ENCODE measurements at places on chromosomes 6 and 20. TPM values are rescaled to one million over a fixed set of nuclear protein-coding genes. Genes with fewer than 3 reads are reported as not detected.
A peak's percentile ranks its signal among the peaks of the same experiment; 100 is the strongest.

Gene TAB2
- 50.2 TPM for polyA plus RNA-seq

GRCh38 chr20:62200491-62201172 lies 17.8 kb downstream of the MTG2 start:
- DNase-seq, result no peak

Gene DEFB125
- not detected for polyA plus RNA-seq

Gene PAK5
- not detected for polyA plus RNA-seq

DNA sequence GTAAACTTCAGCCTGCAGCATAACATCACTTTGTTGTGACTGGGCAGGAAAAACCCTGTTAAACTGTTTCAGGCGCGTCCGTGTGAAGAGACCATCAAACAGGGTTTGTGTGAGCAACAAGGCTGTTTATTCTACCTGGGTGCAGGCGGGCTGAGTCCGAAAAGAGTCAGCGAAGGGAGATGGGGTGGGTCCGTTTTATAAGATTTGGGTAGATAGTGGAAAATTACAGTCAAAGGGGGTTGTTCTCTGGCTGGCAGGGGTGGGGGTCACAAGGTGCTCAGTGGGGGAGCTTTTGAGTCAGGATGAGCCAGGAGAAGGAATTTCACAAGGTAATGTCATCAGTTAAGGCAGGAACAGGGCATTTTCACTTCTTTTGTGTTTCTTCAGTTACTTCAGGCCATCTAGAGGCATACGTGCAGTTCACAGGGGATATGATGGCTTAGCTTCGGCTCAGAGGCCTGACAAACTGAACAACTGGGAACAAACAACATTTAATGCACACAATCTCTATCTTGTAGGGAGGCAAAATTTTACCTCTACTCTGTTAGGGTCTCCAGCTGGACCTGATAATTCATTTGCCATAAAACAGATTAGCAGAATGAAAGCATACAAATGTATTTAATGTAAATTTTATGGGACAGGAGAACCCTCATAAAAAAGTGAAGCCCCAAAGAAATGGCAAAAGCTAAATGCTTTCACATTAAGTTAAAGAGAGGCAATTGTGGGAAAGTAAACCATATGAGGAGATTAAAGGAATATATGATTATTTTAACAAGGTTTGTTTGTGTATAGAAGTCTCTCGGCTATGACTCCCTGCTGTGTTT lies 58.3 kb upstream of the HFE start:
- no peak for DNase-seq

Gene BPIFA1
- polyA plus RNA-seq, result not detected

DNA sequence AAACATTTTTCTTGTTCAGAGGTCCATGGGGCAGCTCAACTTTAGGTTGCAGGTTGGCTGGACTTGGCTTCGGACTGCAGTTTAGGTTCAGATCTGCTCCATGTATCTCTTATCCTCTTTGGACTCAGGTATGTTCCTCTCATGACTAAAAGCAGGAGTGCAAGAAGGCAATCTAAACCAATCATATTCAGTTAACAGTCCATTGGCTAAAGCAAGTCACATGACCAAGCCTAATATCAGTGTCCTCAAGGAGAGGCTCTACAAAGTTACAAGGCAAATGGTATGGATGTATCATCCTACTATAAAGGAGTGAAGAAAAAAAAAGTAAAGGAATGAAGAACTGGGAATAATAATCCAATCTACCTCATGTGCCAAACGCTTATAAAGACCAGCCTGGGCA lies 2.5 kb upstream of the ACTR5 start:
- DNase-seq, result no peak

DNA sequence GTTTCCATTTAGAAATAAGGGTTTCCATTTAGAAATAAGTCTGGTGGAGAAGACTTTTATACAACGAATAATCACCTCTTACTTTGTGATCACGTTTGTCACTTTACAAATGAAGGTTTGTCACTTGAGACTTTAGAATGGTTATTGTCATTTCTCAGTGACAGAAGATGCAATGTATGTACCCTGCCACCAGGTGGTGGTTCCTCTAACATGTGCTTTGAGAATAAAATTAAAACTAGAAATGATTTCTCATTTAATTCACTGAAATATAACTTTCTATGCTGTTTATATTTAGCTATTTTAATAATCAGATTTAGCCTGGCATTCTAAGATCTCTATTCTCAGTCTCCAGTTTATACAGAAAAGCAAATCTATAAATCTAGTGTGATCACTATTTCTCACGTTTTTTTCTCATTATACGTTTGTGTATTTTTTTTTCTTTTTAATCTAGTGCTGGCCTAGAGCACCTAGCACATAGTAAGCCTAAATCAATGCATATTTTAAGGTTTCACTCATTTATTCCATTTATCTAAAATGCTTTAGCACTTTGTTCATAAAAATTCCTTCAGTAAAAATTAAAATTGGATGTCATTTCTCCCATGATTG lies 57.4 kb upstream of the TFAP2D start:
- DNase-seq, result peak; percentile 16

Gene SMPDL3A
- polyA plus RNA-seq, result 21.0 TPM

- no peak for DNase-seq
Measured at GRCh38 chr6:16252686-16253299, 14.4 kb downstream of the GMPR start.

- no peak for DNase-seq
Measured at GRCh38 chr6:100202417-100203194, 208.6 kb upstream of the MCHR2 start.

- DNase-seq, result no peak
Measured at GRCh38 chr6:67591910-67592309, 1043.2 kb upstream of the ADGRB3 start.

GRCh38 chr20:47396762-47397476 lies 40.4 kb upstream of the ZMYND8 start:
- peak; percentile 74 for DNase-seq

Gene KHDRBS2
- polyA plus RNA-seq, result not detected

- DNase-seq, result no peak
Measured at GRCh38 chr20:48541581-48542071, 286.2 kb downstream of the PREX1 start.

- no peak for DNase-seq
Measured at GRCh38 chr6:85240787-85241385, 209.0 kb upstream of the NT5E start.

All from HepG2 (cell line).